ENCODE measurements at places on chromosomes 11 and 22.

GRCh38 chr11:17611049-17611448 is 64.0 kb downstream of the OTOG start:
- DNase-seq: no peak

DNA sequence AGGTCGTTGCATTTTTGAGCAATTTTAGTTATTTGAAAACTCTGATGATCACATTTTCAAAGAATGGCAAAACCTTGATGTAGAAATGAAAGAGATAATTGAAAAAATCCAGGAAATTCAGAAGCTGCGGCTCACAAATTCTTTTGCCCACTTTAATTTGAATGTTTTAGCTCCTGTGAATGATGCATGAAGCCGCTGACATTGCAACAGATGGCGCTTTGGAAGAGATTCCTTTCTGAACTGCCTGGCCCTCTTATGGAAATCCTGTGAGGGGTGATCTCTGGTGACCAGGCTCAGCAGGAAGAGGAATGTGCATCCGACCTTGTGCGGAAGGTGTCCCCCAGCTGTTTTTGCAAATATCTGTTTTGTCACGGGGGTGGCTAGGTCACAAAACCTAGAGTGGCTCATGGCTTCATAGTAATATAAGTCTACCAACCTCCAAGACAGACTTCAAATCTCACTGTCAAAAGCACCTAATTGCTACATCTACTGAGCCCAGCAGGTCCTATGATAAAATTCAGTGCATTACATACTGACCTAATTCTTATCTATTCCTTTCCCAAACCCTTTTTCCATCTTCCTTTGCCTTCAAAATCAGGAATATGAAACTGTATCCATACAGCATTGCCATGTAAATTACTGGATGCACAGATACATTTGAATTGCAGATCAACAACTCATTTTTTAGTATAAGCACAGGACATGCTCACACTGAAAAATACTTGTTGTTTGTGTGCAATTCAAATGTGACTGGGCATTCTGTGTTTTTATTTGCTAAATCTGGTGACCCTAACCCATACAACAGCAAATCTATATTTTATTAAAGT is 412.7 kb downstream of the ETS1 start:
- no peak for DNase-seq

GRCh38 chr11:128900468-128900867 is 9.3 kb downstream of the KCNJ5 start:
- DNase-seq: no peak

- DNase-seq: no peak
Measured at GRCh38 chr11:69437001-69437875, 44.2 kb upstream of the LINC01488 start.

DNA sequence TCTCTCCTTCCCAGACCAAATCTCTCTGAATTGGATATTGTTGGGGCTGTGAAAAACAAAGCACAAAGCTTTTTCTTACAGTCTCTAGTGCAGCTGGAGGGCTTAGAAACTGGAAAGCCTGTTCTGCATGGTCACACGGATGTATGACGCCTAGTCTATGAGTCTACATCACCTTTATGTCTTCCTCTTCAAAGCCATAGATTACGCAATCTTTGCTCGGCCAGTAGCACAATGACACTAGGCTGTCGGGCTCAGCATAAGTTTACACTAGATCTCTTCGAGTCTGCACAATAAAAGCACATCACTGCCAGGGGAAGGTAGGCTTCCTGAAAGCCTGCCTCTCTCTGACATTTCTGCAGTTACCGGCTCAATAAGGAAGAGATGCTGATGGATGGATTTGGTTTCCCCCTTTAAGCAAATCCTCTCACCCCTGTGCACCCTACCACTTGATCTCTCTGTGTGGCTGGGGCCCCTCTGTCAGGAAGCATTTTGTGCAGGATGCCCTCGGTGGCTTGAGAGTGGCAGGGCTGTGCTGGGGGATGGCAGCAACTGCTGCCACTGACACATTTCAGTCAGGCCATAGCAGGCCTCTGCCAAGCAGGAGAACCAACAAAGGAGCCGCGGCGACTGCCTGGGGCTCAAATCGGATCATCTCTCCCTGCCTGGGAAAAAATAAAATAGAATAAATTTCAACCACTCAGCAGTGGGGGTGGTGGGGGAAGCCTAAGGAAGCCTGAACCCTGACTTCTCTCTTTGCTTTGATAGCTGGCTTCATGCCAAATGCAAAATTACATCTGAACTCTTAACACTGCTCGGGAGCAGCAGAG is 1272.8 kb downstream of the LRRC4C start:
- DNase-seq: no peak

DNA sequence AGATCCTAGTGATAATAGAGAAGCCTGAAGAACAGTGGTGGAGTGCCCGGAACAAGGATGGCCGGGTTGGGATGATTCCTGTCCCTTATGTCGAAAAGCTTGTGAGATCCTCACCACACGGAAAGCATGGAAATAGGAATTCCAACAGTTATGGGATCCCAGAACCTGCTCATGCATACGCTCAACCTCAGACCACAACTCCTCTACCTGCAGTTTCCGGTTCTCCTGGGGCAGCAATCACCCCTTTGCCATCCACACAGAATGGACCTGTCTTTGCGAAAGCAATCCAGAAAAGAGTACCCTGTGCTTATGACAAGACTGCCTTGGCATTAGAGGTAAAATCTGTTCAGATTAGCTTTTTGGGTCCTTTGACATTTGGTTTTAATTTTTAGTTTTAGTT is 16.7 kb downstream of the CRKL start:
- no peak for DNase-seq

GRCh38 chr11:73308003-73308960 is at the start of gene ARHGEF17:
TSS of gene ARHGEF17 (plus strand) at chr11:73308276. CDS start at chr11:73308639, 363 bp downstream.
- peak; percentile 45 for DNase-seq

- DNase-seq: no peak
Measured at GRCh38 chr11:69230856-69231425, 63.0 kb upstream of the MYEOV start.

DNA sequence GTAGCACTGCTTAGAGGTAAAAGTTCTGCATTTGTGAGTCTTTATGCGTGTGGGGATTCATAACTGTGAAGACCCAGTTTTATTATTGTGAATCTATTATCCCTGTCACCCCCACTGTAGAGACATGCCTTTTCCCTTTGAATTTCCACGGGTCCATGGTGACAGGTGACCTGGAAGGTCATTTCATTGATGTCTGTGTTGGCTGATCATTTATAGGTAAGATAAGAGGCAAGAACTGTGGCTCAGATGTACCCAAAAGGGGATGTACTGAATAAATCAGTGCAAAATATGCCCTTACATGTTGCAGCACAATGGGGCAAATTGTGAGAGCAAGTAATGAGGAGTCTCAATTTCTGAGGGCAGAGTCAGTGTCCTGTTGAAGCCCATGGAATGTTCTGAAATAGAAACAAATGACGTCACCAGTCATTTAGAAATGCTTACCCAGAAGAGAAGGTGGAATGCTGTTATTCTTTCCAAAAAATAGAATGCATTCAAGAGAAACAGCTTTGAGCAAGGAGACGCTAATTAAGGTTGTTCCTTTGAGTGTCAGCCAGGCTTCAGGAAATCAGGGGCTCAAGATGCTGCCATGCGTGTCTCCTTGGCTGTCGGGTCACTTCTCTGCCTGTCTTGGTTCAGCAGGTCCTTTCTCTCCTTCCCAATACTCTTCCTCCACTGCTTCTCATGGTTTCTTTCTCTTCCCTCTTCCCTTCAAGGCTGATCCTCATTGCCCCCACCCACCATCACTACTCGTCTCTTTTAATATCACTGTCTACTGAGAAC is 118.7 kb upstream of the E2F8 start:
- no peak for DNase-seq

- peak; percentile 7 for DNase-seq
Measured at GRCh38 chr11:120835601-120836228, 188.2 kb upstream of the TBCEL start.

GRCh38 chr22:33728847-33729246 is 191.4 kb downstream of the LARGE1 start:
- no peak for DNase-seq

GRCh38 chr11:115222218-115222862 is 281.9 kb downstream of the CADM1 start:
- DNase-seq: no peak

DNA sequence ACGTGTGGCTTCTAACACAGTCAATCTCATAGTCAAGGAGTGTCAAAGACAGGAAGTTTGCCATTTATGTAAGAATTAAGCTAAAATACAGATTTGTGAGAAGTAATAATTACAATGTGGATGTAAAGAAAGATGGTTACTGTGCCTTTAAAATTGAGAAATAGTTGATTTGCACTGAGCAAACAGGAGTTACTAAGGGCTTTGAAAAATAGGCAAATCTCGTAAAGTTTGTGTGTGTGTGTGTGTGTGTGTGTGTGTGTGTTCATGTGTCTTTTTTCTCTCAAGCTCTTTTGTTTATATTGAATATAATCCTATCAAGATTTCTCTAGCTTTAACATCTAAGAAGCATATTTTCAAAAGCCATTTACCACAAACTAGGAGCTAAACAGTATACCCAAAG is 2284.5 kb downstream of the LRRC4C start:
- DNase-seq: no peak

DNA sequence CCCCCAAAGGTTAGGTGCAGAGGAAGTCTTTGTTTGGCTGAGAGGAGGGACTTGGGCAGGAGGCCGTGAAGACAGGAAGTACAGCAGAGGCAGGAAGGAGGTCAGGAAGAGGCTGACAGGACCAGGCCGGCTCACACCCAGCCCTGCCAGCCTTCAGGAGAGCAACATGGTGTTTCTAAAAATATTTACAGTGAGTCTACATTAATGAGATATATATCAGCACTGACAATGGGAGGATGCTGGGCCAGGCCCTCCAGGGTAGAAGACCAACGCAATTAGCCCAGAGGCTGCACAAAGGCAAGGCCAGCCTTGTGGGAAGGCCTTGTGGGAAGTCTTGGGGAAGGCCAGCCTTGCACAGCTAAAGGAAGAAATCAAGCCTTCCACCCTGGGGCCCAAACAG is 7.9 kb upstream of the APLNR start:
- DNase-seq: no peak

DNA sequence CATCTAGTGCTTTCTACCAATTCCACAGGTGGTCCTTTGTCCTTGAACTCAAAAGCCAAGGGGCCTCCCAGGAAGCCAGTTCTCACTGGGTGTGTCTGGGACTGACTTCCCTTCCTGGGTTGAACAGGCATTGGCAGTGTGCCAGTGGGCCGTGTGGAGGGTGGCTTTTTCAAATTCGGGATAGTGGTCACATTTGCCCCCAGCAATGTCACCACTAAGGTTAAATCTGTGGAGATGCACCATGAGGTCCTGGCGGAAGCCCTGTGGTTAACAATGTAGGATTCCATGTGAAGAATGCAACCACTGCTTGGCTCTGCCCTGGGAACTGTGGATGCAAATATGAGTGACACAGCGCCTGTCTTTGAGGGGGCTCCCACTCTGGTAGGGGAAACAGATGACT is 53.2 kb upstream of the MTNR1B start:
- no peak for DNase-seq

DNA sequence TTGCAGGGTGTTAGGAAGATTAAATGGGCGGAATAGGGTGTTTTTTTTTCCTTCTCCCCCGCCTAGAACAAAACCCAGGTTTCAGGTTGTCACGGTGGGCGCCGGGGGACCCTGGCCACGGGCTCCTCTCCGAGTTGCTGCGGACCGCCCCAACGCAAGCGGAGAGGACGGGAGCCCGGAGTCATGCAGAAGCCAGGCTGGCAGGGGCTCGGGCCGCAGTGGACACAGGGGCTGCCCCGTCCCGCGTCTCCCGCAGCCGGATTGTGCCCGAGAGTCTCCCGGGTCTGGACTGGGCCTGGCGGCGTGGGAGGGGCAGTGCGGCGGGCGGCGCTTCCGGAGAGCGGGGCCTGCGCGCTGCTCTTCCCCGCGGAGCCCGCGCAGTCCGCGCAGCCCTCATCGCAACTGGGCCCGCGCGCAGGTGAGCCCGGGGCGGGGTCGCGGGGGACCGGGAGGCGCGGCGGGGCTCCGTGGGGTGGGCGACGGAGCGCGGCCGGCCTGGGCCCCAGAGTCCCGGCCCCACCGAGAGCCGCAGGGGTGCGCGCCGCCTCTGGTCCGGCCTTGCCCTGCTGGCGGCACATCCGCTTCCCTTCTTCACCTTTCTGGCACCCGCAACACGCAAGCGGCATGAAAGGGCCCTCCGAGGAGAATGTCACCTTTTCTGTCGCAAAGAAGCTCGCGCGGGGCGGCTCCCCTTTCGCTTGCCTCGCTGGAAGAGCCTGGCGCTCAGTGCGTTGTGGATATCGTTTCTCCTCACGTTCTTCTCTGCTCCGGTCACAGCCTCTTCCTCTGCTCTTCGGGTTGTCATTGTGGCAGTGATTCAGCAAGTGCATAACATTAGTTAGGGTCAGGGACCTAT is at the start of gene TIRAP:
TIRAP (plus strand) TSS at position 358 of the 856 bp plus-strand sequence. CDS start 7,802 bp downstream, outside the sequence.
- DNase-seq: peak; percentile 60

GRCh38 chr11:46559815-46560214 is 34.0 kb downstream of the AMBRA1 start:
- no peak for DNase-seq

GRCh38 chr11:95585752-95586077 is 203.9 kb downstream of the FAM76B start:
- DNase-seq: no peak

- no peak for DNase-seq
Measured at GRCh38 chr11:18265949-18266348, at the start of gene SAA1. TSS of gene SAA1 (plus strand) at chr11:18266264. CDS start at chr11:18266888, 624 bp downstream.

GRCh38 chr11:129455756-129456655 is 80.4 kb downstream of the BARX2 start:
- no peak for DNase-seq

DNA sequence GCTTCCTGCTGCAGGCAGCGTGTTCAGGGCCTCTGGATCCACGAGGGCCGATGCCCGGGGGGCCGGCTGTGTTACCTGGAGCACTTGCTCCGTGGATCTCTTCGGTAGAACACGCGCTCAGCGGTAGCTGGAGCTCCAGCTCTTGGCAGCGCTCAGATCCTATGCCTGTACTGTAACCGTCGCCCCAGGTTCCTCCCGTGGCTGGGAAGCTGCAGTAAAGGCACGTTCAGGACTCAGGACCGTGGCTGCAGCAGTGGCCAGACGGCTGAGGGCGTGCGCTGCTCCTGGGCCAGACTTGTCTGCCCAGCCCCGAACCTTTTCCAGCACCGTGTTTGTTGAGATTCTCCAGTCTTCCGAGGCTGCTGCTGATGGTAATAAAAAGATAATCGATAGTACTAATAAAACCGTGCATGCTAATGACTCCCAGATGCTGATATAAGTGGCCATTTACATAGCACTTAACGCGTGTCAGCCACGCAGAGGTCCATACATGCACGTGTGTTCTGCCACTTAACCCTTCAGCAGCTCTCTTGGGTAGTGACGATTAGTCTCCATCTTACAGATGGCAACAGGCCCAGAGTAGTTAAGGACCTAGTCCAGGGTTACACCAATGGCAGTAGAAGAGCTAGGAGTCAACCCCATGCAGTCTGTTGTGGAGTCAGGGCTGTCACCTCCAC is 1.4 kb downstream of the MOV10L1 start:
- no peak for DNase-seq

GRCh38 chr11:105045676-105046296 is 651 bp upstream of the CARD16 start:
- DNase-seq: no peak

- no peak for DNase-seq
Measured at GRCh38 chr11:35084817-35085440, 54.0 kb upstream of the CD44 start.

Data from stimulated activated naive CD4-positive, alpha-beta T cell treated with Interleukin-2 at 50 U/mL for 16 hours (primary cell).